ENCODE measurements at places on chromosomes 7 and 10.

GRCh38 chr10:31578951-31579350 is 259.9 kb downstream of the ZEB1 start:
- no peak for DNase-seq

DNA sequence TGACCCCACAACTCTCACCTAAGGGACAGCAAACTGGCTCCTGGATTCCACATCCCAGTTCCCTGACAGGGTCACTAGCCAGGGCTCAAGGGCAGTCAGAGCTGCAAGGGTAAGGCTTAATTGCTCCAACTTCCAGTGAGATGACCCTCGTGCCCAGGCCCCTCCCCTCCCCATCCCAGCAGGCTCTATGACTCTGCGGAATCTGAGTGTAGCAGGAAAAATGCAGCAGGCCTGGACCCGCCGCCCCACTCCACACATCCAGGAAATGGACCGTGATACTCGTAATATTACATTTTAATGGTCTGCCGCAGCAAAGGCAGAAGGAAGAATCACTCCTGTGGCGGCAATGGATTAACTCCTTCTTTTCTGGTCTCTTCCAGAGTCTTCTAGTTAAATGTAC is 91.7 kb upstream of the CHST15 start:
- DNase-seq, result no peak

GRCh38 chr10:121595806-121596688 is 2.2 kb downstream of the FGFR2 start:
- no peak for DNase-seq

DNA sequence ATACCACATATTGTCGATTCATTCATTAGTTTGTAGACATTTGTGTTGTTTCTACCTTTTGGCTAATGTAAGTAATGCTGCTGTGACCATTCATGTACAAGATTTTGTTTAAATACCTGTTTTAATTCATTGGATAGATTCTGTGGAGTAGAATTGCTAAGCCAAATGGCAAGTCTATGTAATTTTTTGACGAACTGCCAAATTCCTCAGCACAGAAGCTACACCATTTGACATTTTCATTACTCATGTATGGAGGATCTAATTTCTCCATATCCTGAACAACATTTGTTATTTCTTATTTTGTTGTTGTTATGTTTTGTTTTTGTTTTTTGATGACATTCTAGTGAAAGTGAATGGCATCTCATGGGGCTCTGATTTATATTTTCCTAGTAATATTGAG is 1351.3 kb upstream of the SORCS1 start:
- no peak for DNase-seq

GRCh38 chr10:96414303-96414702 is 55.5 kb upstream of the OPALIN start:
- DNase-seq, result no peak

DNA sequence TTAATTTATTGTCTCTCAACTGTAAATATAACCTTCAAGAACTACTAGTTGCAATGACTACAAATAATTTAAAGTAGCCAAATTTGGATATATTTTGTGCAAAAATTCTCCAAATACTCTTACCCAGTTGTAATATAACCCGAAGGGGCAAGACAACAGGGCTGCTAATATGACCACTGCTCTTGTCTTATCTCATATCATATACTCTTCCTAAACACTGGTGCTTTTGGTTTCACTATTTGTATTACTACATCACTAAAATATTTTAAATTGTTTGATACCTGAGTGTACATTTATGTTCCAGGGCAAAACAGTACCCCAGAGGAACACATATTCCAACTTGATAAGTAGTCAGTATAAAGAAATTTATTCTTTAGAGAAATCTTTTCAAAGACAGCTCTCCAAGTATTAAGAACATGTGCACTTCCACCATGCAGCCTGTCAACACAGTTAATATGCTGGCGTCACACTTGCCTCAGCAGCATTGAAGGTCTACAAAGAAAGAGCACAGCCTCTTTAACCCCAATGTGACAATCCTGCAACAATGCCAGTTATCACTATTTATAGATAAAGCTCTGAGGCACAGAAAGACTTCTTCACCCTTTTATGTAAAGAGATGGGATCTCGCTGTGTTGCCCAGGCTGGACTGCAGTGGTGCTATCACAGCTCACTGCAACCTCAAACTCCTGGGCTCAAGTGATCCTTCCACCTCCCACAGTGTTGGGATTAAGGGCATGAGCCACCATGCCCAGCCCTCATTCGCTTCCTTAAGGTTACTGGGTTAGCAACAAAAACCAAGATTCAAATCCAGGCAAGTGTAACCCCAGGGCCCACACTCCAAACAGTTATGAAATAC is 37.8 kb downstream of the RHEB start:
- no peak for DNase-seq

DNA sequence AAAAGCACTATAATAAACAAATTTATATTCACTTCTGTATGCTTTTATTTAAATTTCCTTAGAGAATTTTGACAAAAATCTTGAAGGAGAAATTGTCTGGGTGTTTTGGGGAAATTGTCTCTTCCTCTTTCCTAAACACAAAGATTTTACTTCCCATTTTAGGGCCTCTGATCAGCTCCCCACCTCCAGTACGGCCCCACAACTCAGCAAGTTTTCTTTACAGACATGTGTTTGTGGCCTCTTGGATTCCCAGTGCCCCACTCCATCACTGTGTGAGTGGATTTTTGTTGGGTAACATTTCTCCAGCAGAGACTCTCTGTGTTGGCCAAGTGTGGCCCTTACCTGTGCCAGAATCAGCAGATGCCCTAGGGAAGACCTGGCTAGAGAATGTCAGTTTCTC is 182.8 kb upstream of the CDC14C start:
- DNase-seq, result no peak

GRCh38 chr7:150964593-150965111 is 13.5 kb downstream of the KCNH2 start:
- DNase-seq, result no peak

DNA sequence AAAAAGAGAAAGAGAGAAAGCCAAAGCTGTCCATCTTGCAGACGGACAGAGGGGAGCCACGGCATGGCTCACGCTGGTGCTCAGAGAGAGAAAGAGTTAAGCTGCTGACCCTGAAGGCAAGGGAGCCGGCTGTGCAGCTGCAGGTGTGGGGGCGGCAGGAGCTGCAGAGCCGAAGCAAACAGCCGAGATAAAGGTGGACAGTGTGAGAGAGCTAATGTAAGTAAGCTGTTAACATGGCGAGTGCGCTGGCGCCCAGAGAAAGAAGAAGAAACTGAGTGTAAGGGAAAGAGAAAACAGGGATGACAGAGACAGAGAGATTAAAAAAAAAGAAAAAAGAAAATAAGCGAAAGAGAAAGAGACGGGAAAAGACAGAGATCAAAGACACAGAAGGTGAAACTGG is 18.2 kb downstream of the COL17A1 start:
- no peak for DNase-seq

- no peak for DNase-seq
Observed at GRCh38 chr7:82839555-82839954, 323.1 kb downstream of the PCLO start.
